Right lobe of liver (tissue), 6 donors: ENCODE measurements at places on chromosomes 2 and 18.

DNA sequence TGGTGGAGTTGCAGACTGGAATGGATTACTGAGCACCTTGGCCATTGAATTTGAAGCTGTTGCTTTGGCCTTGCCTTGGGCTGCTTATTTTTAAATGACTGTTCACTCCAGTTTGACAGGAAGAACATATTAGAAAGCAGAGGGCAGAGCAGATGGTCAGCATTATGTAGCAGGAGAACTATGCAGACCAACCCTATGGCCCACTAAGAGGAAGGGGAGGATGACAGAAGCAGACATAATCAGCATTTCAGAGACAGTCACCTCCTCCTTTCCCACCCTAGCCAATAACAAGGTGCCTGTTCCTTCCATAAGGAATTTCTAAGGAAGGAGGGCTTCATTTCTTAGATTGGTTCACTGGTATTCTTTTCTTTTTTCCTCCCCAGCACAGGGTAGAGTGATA, 2.4 kb downstream of the CHRNA1 start:
- no peak for DNase-seq

GRCh38 chr2:136495636-136496035, 269.7 kb upstream of the THSD7B start:
- DNase-seq = no peak

GRCh38 chr2:175366815-175367214, 185.3 kb upstream of the ATP5MC3 start:
- no peak for DNase-seq

GRCh38 chr2:106178716-106179115, 15.4 kb downstream of the UXS1 start:
- DNase-seq = no peak

DNA sequence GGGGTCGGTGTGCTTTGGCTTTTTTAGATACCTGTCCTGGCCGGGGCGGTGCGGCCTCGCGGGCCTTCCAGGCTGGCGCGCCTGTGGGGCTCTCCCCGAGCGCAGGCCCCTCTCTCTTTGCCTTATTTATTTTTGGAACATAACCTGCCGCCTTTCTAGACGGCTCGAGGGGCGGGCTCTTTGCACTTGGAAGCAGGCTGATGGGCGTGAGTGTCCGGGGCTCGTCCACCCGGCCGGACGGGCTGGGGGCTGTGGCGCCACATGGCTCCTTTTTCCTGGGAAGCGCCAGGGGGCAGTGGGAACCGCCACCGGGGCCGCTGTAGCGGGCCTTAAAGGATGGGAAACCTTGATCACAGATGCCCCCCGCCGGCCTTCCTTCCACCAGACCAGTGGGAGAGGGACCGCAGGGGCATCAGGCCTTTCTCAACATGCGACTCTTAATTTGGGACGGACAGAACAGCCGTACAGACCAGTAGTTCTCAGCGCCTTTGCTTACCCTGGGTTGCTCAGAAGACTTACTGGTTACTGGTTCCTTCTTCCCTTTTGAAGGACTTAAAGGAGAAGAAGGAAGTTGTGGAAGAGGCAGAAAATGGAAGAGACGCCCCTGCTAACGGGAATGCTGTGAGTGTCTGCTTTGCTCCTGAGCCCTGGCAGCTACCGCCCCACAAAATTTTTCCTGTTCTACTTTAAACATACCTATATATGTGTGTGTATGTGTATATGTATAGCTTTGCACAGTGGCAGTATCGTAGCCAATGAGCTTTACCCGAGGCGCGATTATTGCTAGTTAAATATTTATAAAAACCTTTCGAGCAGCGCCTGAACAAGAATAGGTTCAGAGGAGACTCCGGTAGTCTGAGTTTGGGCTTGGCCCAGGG, 2.7 kb downstream of the PTMA start:
- no peak for DNase-seq

- no peak for DNase-seq
Observed at GRCh38 chr18:48142353-48142752, 211.9 kb upstream of the SMAD2 start.

GRCh38 chr2:126886211-126886915, 12.3 kb upstream of the TEX51 start:
- DNase-seq = peak; percentile 55

- no peak for DNase-seq
Observed at GRCh38 chr2:210955591-210955990, 399.2 kb downstream of the CPS1 start.

- DNase-seq = no peak
Observed at GRCh38 chr2:27489118-27489497, 435 bp downstream of the IFT172 start.

DNA sequence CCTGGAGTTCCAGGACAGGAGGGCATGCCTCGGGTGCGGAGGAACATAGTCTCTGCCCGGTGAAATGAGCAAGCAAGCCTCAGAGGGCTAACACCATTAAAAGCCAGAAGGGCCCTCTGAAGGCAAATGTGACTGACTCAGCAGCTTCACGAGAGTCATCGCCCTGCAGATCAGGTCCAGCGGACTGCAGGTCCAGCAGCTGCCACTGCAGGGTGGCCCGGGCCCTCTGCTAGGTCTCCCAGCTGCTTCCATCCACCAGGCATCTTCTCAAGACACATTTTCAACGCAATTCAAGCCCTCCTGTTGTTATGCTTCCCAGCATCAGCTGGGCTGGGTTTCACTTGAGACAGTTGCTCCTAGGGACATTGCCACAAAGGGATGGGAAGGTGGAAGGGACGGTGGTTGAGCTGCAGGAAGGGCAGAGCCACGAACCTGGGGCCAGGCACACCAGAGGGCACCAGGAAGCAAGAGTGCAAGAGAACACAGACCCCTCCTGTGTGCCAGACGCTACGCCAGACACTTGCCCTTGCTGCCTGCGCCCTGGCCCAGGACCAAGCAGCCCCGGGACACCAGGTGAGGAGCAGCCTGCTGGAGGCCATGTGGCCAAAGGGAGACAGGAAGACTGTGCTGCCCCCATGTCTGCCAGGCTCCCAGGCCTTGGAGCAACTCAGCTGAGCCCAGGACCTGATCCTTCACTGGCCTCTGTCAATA, 173.0 kb downstream of the HDAC4 start:
- DNase-seq = peak; percentile 74

DNA sequence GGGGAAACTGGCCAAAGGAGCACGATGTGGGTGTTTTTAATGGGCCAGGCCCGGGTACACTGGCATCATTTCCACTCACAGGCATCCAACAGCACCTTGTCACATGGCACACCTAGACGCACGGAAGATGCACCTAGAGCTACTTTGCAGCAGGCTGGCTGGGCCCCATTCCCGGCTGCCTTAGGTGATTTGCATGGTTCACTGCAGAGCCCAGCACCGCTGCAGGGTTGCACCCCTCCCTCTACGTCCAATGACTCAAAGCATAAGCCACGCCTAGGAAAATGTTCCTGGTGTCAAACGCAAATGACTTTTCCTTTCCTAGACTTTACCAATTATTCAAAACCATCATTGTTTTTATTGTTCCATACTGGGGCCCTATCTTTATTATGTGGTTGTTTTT, 222.9 kb downstream of the EIPR1 start:
- no peak for DNase-seq

DNA sequence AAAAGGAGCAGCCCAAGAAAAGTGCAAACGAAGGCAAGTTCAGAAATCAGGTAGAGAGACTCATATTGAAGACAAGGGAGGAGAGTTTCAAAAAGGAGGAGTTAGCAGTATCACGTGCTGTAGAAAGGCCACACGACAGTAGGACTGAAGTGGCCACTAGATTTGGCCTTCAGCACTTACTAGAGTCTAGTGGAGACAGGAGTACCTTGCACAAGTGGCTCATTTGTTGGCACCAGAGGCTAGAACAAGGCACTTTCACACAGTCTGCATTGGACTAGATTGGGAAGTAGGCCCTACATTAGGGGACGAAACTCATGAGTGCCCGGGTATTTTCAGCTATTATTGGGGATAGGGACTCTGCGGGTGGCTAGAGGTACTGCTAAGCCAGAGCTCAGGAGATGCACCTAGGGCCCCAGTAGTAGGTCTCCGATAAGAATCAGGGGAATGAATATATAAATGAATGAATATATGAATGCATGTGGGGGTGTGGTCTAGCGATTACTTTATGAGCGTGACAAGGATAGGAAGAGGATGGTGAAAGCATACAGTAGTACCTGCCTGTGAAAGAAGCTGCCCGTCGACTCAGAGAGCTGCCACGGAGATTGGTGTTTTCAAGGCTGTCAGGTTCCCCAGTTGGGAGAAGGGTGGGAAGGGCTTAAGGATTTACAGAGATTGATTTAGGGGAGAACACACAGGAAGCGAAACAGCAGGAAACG, 1.4 kb upstream of the NCOA1 start:
- DNase-seq = no peak

GRCh38 chr2:16526193-16526592, 139.4 kb downstream of the CYRIA start:
- DNase-seq = no peak

GRCh38 chr2:68734688-68735525, at the start of gene ARHGAP25:
TSS of gene ARHGAP25 (plus strand) at chr2:68734811. CDS start at chr2:68735200, 389 bp downstream.
- no peak for DNase-seq

- DNase-seq = no peak
Observed at GRCh38 chr2:134792186-134792585, 46.2 kb upstream of the ACMSD start.
